ENCODE measurements at places on chromosomes 1 and 21. TPM values are rescaled to one million over a fixed set of nuclear protein-coding genes. Genes with fewer than 3 reads are reported as not detected.

CTTNBP2NL gene
- total RNA-seq: 19.4 TPM

CASQ2 gene
- not detected for total RNA-seq

KCND3 gene
- total RNA-seq: not detected

RCSD1 gene
- under 0.01 TPM for total RNA-seq

ZSCAN20 gene
- total RNA-seq: 6.9 TPM

PYHIN1 gene
- total RNA-seq: not detected

KPRP gene
- not detected for total RNA-seq

CTSK gene
- 3.2 TPM for total RNA-seq

CXADR gene
- 14.7 TPM for total RNA-seq

OR10Z1 gene
- not detected for total RNA-seq

TNFRSF1B gene
- total RNA-seq: 14.7 TPM

SYNJ1 gene
- 7.5 TPM for total RNA-seq

DAB1 gene
- not detected for total RNA-seq

VWA1 gene
- 4.4 TPM for total RNA-seq

PADI3 gene
- total RNA-seq: not detected

CELA2A gene
- 0.19 TPM for total RNA-seq

CYB561D1 gene
- total RNA-seq: 5.1 TPM
